ENCODE measurements at places on chromosomes 12 and 14.

GRCh38 chr12:114656906-114657596 lies 26.9 kb downstream of the TBX3 start:
- peak; percentile 74 for DNase-seq

DNA sequence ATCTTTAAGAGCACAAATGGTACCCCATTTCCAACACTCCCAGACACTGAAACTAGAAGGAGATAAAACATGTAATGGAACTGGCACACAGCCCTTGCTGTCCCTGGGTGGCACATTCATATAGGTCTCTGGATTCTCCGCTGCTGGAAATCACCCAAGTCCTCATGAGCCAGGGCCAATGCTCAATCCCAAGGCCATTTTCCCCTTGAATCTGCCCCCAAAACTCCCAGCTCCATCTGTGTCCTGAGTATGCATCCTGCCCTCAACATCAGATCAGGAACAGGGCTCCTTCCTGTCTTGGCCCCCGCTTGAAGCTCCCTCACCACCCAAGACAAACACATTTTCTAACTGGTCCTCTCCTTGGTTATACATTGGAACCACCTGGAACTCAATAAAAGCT lies 24.6 kb downstream of the KRT76 start:
- no peak for DNase-seq

- no peak for DNase-seq
Measured at GRCh38 chr14:30227436-30227835, 299.8 kb upstream of the PRKD1 start.

DNA sequence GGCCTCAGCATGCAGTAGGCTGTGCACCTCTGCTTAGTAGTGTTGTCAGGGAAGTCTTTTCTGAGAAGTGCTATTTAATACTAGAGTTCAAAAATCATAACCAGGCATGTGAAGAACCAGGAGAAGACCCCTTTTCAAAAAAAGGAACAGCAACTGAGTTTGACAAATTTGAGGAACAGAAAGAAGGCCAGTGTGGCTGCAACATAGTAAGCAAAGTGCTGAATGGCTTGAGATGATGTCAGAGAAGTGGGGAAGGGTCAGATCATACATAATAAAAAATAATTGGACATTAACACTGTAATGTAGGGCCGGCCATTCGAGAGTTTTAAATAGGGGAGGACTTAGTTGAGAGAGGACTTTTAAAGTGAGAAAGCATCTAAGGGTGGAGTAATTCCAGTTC lies 11.1 kb upstream of the CNTN1 start:
- DNase-seq = no peak

DNA sequence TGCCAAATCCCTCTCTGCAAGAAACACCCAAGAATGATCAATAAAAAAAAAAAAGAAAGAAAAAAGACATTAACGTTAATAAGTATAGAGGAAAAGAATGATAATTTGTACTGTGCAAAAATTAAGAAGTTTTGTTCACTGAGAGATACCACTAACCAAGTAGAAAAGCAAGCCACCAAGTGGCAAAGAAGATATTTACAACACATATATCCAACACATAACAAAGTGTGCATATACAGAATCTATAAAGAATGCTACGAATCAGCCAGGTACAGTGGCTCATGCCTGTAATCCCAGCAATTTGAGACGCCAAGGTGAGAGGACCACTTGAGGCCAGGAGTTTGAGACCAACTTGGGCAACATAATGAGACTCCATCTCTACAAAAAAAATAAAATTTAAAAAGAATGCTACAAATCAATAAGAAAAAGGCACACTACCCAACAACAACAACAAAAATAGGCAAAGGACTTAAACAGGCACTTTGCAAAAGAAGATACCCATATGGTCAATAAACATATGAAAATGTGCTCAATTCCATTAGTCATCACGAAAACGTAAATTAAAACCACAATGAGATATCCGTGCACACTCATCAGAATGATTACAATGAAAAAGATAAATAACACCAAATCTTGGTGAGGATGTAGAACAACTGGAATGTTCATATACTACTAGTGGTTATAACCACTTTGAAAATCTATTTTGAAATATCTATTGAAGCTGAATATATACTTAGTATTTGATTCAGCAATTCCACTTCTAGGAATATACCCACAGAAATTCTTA lies 19.8 kb downstream of the GALNT4 start:
- DNase-seq = no peak

GRCh38 chr12:54430471-54431069 lies 11.5 kb upstream of the ITGA5 start:
- DNase-seq = peak; percentile 18

- no peak for DNase-seq
Measured at GRCh38 chr12:55024575-55024974, 4.8 kb downstream of the NEUROD4 start.

DNA sequence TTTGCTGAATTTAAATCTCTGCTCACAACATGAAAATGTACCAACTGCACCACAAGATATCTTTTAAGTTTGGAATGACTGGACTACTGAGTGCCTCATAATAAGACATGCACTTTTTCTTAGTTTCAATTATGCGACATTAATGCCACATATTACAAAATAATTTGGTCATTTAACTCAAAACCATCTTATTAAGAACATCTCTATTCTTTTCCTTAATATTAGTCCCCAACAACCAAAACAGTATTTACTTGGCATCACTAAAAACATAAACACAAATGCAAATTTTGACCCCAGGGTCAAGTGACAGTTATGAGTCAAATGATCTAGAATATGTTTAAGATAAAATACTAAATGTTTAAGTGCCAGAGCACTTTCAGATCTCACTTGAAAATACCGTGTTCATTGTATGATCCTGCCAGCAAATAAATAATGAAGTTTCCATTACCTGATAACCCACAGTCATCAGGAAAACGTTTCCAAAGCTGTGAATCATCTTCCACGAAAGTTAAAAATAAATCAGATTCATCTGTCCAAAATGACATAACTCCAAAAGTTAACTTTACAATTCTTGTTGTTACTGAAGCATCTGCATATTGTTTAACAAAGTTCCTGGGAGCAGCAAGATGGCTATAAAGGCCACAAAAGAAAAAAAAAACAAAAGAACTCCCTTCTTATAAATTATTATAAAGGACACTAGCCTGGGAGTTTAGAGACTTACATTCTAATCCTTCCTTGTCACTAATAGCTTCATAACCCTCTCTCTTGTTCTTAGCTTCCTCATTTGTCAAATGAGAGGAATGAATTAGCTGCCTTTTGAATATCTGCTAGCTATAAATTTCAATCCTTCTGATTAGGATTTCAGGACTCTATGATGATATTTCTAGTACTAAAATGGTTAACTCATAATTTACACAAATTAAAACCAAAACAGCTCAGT lies 30.5 kb upstream of the AP4S1 start:
- DNase-seq = no peak

GRCh38 chr12:104626069-104626837 lies 169.5 kb downstream of the CHST11 start:
- DNase-seq = no peak

GRCh38 chr12:115443351-115443938 lies 759.5 kb upstream of the TBX3 start:
- DNase-seq = peak; percentile 89

DNA sequence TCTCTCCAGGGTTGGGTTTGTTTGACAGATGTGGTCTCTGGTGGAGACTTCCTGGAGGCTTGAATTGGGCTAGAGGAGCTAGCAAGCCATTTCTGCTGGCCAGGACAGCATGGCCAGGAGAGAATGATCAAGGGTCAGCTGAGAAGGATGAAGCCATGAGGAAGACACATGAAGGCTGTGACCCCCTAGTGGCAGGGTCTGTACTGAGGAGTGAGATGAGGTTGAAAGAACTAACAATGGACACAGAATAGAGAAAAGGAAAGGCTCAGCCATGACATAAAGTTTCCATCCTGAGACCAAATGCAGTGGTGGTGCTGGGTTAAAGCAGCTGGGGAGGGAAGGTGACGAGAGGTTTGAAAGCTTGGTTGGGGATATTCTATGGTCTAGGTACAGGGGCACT lies 89.9 kb downstream of the NT5DC3 start:
- DNase-seq = no peak

DNA sequence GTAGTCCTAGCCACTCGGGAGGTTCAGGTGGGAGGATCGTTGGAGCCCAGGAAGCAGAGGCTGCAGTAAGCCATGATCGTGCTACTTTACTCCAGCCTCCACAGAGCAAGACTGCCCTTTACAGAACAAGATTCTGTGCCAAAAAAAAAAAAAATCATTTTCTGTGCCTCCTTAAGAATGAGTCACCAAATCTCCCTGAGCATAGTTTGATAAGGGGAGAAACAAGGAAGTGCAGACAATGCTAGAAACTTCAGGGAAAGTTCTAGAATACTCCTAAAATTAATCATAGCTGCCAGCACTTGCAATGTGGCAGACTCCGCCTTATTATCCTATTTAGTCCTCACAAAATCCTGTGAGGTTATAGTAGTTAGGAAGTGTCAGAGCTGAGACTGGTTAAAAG lies 74.5 kb downstream of the KCNK10 start:
- no peak for DNase-seq

GRCh38 chr12:51921017-51921725 lies 13.9 kb downstream of the ACVRL1 start:
- DNase-seq = peak; percentile 64

GRCh38 chr12:86837246-86837645 lies 581.1 kb upstream of the MGAT4C start:
- DNase-seq = peak; percentile 52

GRCh38 chr12:38889297-38889815 lies 16.0 kb downstream of the CPNE8 start:
- DNase-seq = no peak

- DNase-seq = no peak
Measured at GRCh38 chr12:43957732-43958372, 122.0 kb downstream of the TMEM117 start.

- DNase-seq = peak; percentile 38
Measured at GRCh38 chr12:4109826-4110225, 163.7 kb upstream of the CCND2 start.

DNA sequence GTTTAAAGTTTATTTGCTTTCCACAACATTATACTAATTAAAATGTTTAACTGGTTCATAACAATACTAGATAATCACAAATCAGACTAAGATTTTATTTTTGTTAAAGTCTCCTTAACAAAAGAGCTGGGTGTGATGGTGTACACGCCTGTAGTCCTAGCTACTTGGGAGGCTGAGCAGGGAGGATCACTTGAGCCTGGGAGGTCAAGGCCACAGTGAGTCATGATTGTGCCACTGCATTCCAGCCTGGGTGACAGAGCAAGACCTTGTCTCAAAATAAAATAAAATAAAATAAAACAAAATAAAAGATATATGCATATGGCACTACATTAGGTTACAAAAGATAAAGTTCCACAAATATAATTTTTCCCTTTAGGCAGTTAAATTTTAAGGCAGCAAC lies 5.6 kb downstream of the MIS18BP1 start:
- DNase-seq = no peak

- no peak for DNase-seq
Measured at GRCh38 chr14:66242001-66242400, 244.2 kb upstream of the CCDC196 start.

DNA sequence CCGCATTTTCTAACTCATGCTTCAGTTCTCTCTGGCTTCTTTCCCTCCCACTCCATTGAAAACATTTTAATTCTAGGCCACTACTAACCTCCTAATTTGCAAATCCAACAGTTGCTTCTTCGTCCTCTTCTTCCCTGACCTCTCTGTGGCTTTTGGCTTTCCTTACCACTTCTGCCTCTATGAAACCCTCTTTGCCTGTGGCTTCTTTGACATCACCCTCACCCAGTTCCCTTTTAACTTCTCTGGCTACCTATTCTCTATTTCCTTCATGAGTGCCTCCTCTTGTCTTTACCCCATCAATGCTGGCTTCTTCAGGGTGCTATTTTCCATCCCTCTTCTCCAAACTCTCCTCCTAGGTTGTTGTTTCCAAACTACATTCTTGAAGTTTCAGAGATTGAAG lies 4.4 kb upstream of the HCFC2 start:
- DNase-seq = no peak

DNA sequence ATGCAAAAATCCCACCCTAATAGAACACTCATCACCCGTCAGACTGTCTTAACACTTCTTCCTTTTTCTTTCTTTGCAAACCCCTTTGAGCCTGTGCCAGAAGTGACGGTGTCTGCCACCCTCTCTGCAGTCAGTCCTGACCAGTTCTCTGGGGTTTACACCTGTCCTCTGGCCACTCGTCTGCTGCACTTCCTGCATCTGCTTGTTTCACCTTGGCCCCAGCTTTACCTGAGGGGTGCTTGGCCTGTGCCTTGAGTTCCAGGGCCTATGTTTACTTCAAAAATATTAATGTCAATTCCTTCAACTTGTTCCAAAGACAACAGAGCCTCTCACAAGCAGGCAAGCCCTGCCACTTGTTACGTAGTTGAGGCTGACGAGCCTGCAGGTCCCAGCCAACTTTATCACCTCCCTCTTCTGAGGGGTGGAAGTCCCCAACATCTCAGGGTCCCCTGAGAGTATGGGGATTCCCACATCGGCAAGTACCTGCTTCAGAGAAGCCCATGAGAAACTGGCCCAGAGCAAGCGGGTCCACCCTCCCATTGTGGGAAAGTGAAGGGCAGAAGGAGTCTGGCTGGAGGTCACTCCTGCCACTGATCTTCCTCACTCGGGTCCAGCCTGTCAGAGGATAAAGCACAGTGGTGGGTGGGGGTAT lies 205.4 kb downstream of the DAD1 start:
- no peak for DNase-seq

DNA sequence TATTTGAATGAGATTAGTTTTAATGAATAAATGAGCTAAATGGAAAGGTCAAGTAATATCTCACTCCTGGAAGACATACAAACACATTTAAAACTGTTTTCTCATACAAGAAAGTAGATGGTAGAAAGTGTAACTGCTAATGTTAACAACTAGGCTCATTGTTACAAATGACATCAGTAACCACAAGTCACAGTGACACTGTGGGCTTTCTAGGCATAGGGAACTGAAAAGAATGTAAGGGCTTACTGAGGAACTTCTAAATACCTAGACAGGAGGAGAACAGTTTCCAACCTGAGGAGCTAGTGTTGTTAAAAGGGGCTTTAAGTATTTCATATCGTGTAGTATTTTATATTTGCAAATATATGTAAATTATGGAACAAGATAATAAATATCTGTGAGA lies 17.5 kb upstream of the ERGIC2 start:
- DNase-seq = no peak

DNA sequence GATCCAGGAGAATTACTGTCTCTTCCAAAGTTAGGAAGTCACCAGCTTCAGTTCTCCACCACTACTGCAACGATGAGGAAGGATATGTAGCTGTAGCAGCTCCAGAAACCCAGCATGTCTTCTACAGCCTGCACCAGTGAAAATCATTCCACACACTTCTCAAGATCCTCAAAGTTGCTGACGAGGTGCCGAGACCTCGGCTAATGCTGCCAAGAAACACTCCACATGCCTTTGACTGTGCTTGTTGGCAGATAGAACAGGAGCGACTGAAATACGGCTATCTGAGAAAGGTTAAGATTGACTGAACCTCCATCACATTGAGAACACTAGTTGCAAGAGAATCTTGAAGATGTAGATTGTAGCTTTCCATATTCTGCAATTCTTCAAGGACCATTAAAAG lies 241.9 kb downstream of the PPFIA2 start:
- no peak for DNase-seq

DNA sequence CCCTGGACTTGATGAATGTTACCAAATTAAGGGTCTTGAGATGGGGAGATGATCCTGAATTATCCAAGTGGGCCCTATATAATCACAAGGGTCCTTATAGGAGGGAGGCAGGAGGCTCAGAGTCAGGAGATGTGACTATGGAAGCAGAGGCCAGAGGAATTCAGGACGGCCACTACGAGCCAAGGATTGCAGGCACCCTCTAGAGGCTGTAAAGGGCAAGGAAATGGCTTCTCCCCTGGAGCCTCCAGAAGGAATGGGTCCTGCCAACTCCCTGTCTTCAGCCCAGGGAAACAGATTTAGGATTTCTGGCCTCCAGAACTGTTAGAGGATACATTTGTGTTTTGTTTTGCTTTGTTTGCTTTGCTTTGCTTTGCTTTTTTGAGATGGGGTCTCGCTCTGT lies 8.8 kb downstream of the BDKRB1 start:
- DNase-seq = peak; percentile 60

Data from islet precursor cell (in vitro differentiated cells).